A673 (cell line): ENCODE measurements at places on chromosomes 13 and 19. TPM values are rescaled to one million over a fixed set of nuclear protein-coding genes. Genes with fewer than 3 reads are reported as not detected.

GRCh38 chr13:33284031-33284430 lies 1.5 kb downstream of the STARD13 start:
- DNase-seq: no peak

DNA sequence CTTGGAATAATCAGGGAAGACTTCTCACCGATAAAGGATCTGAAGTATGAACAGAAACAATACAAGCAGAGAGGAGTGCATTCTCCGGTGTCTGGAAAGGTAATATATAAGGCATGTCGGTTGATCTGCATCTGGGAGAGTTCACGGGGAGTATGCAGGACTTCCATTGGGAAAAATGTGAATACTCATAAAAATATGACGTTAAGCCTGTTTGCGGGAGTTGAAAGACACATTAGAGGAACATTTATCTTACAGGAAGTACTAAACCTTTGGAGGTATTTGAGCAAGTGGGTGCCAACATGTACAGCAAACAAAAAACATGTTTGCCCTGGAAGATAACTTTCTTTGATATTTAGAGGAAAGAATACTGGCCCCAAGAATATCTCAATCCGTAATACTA lies 286.8 kb downstream of the SLITRK6 start:
- DNase-seq: no peak

DNA sequence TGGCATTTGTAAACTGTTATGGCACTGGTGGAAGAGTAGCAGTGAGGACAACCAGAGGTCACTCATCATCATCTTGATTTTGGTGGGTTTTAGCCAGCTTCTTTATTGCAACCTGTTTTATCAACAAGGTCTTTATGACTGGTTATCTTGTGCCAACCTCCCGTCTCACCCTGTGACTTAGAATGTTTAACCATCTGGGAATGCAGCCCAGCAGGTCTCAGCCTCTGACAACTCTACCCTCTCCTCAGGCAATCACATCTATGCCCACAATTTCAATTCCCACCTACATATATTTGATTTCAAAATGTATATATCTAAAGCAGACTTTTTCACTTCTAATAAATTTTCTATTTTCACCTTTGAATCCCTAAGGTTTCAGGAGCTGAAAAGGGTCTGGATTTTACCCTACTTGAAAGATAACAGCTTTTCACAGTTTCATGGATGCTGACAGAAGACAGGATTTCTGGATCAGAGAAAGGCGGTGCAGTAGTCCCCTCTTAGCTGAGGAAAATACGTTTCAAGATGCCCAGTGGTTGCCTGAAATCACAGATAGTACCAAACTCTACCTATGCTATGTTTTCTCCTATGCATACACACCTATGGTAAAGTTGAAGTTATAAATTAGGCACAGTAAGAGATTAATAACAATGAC lies 1171.8 kb downstream of the DIAPH3 start:
- DNase-seq: no peak

- DNase-seq: peak; percentile 61
Observed at GRCh38 chr19:48511800-48512503, at the start of gene LMTK3. LMTK3 (minus strand) TSS chr19:48511835; CDS start chr19:48511576, 259 bp downstream.

DNA sequence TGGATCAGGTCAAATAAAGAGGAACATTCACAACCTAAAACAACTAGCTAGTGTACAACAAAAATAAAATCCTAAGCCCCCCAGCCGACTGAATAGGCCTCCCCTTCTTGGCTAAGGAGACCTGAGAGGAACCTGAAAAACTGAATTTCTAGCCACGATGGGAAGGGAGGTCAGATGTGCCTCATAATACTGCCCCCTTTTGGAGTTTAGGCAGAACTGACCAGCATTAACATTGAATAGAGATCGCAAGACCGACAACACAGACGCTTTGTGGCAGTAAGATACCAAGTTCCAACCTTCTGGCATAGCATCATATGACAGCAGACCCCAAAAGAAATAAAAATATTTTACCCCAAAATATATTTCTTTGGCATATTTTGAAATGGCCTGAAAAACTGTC lies 15.9 kb downstream of the CBY2 start:
- DNase-seq: peak; percentile 60

GRCh38 chr13:47480121-47480520 lies 521.0 kb downstream of the SUCLA2 start:
- no peak for DNase-seq

GRCh38 chr13:42420304-42420703 lies 148.4 kb downstream of the AKAP11 start:
- no peak for DNase-seq

- DNase-seq: no peak
Observed at GRCh38 chr19:54229146-54229545, 6.3 kb upstream of the LILRB3 start.

DNA sequence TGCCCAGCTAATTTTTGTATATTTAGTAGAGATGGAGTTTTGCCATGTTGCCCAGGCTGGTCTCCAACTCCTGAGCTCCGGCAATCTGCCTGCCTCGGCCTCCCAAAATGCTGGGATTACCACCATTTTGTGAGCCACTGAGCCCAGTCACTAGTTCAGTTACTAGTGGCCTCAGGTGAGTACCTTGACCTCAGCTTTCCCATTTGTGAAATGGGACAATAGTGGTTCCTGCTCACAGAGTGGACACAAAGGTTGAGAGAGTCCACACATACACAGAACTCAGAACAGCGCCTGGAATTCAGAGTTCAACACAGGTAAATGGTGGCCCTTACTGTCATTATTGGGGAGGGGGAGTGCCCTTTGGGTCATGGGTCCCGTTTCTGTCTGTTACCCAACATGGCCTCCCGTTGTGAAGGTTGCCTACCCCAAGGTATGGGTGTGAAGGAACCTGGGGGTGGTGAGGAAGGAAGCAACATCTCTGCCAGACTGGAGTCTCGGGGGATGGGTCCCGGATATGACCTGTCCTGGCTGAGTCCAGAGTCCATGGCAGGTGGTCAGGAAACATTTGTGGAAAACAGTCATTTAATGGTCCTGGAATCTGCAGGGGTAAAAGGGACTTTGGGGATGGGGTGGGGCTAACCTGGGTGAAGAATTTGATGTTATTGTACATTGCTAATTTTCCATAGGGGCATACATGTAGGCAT lies 11.7 kb upstream of the IRGC start:
- DNase-seq: no peak

Gene YIF1B
- 57.6 and 66.2 TPM in 2 replicates for total RNA-seq

GRCh38 chr19:43754503-43755255 lies at the start of gene SMG9:
SMG9 (minus strand) TSS chr19:43754962; CDS start chr19:43750741, 4,221 bp downstream.
- peak; percentile 98 for DNase-seq

GRCh38 chr19:43699506-43700394 lies 16.1 kb upstream of the IRGC start:
- DNase-seq: peak; percentile 49

- peak; percentile 46 for DNase-seq
Observed at GRCh38 chr19:15297416-15298224, 34.7 kb downstream of the BRD4 start.

Gene GGN
- total RNA-seq: 0.83 and 1.3 TPM in 2 replicates

Gene VAV1
- 51.6 and 54.9 TPM in 2 replicates for total RNA-seq
